Stimulated activated CD4-positive, alpha-beta T cell treated with anti-CD3 and anti-CD28 coated beads, Interleukin-12 subunit alpha, Interleukin-12 subunit beta, amount 100 ng/mL, for 24 hours (primary cell): ENCODE measurements at places on chromosomes 3 and 15.
A peak's percentile ranks its signal among the peaks of the same experiment; 100 is the strongest.

DNA sequence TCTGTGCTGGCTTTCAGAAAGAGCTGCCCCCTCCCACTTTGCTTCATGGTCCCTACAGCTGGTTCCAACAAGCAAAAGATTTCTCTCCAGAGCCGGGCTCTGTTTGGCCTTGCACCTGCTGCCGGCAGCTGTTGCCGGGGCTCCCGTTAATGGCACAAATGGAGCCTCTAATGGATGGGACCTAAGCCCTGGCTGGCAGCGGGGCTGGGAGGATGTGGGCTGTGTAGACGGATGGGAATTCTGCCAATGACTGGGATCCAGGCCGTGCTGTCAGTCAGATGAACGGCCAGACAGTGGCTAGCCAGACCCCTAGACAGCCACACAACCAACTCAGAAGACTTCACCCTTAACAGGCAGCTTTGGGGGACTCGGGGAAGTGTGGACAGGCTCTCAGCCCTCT lies 88.0 kb downstream of the RPLP1 start:
- no peak for DNase-seq

- DNase-seq = no peak
Measured at GRCh38 chr15:93825682-93826081, 405.7 kb upstream of the MCTP2 start.

GRCh38 chr3:5545719-5546118 lies 358.2 kb downstream of the EDEM1 start:
- DNase-seq = no peak

- no peak for DNase-seq
Measured at GRCh38 chr3:126969586-126969985, 13.3 kb upstream of the PLXNA1 start.

DNA sequence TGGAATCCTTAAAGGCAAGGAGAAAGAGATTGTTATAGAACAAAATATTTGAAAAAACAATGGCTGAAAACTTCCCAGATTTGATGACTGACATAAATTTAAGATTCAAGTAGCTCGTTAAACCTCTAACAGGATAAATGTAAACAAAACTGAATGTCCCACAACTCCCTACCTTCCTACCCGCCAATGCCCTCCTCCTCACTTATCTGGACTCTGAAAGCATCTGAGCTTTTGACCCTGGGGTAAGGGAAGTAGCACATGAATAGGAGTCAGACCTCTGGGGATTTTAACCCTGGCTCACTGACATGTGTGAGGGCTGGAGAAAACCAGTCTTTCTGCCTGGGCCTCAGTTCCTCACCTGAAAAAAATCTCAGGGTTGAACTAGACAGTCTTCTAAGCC lies 26.9 kb downstream of the CYP19A1 start:
- no peak for DNase-seq

DNA sequence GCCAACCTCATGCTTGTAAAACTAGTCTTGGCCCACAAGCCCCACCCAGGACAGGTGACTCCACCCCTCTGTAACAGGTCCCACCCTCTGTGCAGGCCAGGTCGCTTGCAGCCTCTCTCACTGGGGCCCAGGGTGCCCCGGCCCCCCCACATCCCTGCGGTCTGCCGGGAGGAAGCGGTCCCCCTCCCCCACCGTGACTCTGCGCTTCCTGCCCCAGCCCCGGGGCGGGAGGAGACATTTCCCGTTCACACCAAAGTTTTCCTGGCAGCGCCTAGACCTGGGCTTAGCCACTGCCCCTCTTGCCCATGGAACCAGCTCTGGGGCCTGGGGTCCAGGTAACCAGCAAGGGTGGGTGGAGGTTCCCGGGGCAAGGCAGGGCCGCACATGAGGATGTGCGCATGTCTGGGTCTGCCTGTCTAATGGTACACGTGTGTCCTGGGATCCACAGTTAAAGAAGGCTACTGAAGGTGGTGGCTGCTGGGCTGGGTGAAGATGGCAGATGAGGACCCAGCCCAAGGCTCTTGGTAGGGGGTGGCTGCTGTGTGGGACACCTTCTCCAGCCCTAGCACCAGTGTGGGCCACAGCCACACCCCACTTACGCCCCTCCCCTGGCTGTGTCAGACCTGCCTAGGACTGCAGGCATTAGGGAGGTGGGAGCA lies 8.4 kb downstream of the NBEAL2 start:
- peak; percentile 87 for DNase-seq
